ENCODE measurements at places on chromosomes 5 and 9.

GRCh38 chr5:139664086-139664693 lies 16.0 kb downstream of the CXXC5 start:
- DNase-seq, result no peak

- DNase-seq, result peak; percentile 63
These were observed 2.5 kb downstream of the SEMA5A start for GRCh38 chr5:9543311-9543920.

GRCh38 chr5:101728933-101729332 lies 567.2 kb downstream of the SLCO4C1 start:
- no peak for DNase-seq

DNA sequence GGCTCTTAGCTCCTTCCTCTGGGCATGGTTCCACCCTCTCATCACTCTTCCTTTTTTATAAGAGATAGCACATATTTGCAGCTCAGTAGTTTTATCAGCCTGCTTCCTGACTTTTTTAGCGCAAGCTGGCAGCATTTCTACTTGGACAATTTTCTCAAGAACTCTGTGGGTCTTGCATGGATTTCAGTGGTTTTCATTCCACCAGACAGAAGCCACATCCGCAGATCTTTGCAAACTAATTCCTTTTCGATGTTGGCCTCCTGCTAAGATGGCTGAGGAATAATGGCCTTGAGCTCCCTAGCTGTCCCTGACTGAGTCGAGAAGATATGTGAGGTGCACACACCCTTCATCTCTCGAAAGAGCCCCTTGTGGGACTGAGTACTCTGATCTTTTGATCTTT lies 49.5 kb downstream of the GALNT12 start:
- DNase-seq, result no peak

DNA sequence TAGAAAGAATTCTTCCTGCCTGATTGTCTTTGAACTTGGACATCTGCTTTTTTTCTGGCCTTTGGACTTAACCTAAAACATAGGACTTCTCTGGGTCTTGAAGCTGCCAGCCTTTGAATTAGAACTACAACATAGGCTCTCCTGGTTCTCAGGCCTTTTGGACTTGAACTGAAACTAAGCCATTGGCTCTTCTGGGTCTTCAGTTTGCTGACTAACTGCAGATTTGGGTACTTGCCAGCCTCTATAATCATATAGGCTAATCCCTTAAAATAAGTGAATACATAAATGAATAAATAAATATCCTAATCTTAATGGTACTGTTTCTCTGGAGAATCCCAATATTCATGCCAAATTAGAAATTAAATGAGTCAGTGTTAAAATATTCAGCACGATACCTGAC lies 473.4 kb upstream of the PAPPA start:
- no peak for DNase-seq

GRCh38 chr9:61667559-61668121 lies 477.8 kb downstream of the SPATA31A7 start:
- DNase-seq, result no peak

DNA sequence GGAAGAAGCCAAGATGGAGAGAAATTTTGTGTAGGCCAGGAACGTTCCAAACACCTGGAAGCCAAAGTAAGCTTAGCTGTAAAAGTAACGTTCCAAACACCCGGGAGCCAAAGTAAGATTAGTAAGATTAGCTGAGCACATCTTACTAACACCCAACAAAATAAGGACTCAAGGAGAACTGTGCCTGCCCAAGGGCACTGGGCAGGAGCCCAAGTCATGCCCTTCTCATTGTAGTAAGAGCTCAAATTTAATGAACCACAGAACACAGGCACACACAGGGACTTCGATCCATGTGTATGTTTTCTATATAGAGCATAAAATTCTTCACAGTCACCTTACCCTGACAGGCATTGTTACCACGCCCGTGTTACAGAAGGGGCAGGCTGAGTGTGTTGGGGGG lies 36.1 kb upstream of the NXNL2 start:
- no peak for DNase-seq

DNA sequence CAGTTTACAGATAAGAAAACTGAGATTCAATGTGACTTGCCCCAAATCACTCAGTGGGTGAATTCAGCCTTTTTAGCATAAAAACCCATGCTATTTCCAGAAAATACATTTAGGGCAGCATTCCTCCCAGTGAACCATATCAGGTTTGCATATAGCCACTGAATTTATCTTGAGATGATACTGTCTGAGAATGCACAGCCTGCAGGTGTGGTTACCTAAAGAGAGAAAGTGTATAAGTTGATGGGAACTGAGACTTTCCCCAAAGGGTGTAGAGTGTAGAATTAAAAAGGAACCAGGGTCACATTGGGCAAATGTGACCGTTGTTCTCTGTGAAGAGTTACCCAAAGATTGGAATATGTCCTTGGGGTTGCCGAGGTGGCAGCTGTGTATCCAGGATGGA lies 100.0 kb upstream of the PIK3R1 start:
- no peak for DNase-seq

DNA sequence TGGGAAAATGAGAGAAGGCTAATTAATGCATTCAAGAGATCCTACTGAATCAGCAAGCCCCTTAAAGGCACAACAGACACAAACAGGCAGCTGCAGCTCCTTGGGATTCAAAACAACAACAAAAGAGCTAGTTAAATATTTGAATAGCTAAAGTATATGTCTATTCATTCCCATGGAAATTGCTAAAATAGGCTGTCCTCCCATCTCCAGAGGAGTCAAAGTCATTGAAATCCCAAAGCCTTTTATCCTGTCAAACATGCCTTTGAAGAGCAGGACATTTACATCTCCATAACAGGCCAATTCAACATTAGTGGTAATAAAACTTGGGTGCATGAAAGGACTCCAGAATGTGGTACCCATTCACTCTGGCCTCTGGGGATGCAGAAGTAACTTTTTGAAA lies 177.4 kb downstream of the NTRK2 start:
- DNase-seq, result no peak

GRCh38 chr5:56710826-56711590 lies 104.3 kb upstream of the MAP3K1 start:
- DNase-seq, result no peak

- DNase-seq, result no peak
These were observed 82.1 kb downstream of the GRIA1 start for GRCh38 chr5:153572411-153573145.

GRCh38 chr5:179355976-179356974 lies 11.0 kb upstream of the ADAMTS2 start:
- DNase-seq, result no peak

GRCh38 chr9:16640649-16641048 lies 229.8 kb downstream of the BNC2 start:
- DNase-seq, result no peak

Data from globus pallidus (tissue), 1 donor.